Stimulated activated CD8-positive, alpha-beta memory T cell treated with anti-CD3 and anti-CD28 coated beads, Interleukin-7, amount 100 ng/mL, for 48 hours (primary cell): ENCODE measurements at places on chromosomes 4 and X.

DNA sequence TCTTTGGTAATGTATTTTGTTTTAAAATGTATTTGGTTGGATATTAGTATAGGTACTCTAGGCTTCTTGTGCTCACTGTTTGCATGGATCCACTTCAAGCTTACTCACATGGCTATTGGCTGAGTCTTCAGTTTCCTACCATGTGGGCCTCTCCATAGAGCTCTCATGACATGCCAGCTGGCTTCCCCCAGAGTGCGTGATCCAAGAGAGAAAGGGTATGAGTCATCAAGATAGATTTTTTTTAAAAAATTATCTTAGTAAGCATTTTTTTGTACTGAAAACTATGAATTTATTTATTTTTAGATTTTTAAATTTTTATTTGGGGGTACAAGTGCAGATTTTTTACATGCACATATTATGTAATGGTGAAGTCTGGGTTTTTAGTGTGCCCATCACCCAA is 219.1 kb upstream of the AMOT start:
- no peak for DNase-seq

- DNase-seq = no peak
These were observed 9.9 kb upstream of the SMIM20 start for GRCh38 chr4:25903900-25904747.

- DNase-seq = no peak
These were observed 33.6 kb upstream of the WFS1 start for GRCh38 chr4:6235901-6236640.

GRCh38 chr4:26238426-26238777 is 82.4 kb upstream of the RBPJ start:
- no peak for DNase-seq

DNA sequence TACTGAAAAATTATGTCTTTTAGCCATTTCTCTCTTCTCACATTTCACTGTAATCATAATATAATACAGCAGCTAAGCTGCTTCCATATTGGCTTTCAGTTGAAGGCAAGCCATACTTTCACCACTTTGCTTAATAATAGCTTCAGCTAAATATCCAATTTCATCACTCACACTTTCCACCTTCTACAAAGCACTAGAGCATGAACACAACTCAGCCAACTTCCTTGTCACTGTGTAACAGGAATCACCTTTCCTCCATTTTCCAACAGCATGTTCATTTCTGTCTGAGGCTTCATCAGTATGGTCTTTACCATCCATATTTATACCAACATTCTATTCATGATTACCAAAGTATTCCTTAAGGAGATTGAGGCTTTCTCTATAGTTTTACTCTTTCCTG is 219.8 kb upstream of the CTSO start:
- DNase-seq = no peak

DNA sequence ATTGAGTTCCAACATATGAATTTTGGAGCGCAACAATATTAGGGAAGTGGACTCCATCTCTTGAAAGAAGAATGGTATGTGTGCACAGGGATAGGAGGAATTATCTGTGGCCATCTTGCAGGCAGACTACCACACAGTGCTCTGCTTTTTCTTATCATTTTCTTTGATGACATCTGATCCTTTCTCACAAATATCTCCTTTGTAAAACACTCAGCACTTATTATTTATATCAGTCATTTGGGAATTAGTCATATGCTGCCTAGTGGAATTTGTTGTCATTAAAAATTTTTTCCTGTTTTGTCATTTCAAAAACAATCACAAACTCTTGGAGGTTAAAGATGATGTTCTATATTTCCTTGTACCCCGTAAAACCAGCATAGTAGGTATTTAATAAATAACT is 444.3 kb upstream of the ATOH1 start:
- no peak for DNase-seq

DNA sequence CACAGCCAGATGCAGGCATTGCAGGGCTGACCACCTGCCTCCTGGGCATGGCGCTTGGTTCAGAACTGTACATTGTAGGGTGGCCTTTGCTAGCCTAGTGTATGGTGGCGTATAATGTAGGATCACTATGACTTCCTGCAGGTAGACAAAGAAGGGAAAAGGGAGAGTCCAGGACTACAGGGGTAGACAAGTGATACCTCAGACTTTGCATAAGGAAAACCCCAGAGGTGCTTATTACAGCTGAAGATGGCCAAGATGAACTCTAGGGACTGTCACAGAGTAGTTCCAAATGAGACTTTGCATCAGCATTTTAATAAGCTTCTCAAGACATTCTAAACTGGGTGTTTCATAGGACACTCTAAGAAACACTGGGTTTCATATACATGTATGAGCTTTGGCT is 116.4 kb upstream of the PUDP start:
- no peak for DNase-seq

- no peak for DNase-seq
These were observed 278.9 kb upstream of the MAGEC2 start for GRCh38 chrX:142483965-142484364.

GRCh38 chr4:155541716-155542115 is 124.9 kb upstream of the GUCY1A1 start:
- DNase-seq = no peak

- no peak for DNase-seq
These were observed 3.7 kb downstream of the MMRN1 start for GRCh38 chr4:89898304-89898716.

GRCh38 chrX:104282166-104282725 is 27.5 kb upstream of the ESX1 start:
- no peak for DNase-seq

GRCh38 chr4:187479511-187479910 is 516.1 kb upstream of the ZFP42 start:
- DNase-seq = no peak

GRCh38 chr4:70754470-70754869 is 32.7 kb downstream of the RUFY3 start:
- no peak for DNase-seq

GRCh38 chr4:113781439-113782040 is 20.0 kb upstream of the CAMK2D start:
- DNase-seq = no peak

DNA sequence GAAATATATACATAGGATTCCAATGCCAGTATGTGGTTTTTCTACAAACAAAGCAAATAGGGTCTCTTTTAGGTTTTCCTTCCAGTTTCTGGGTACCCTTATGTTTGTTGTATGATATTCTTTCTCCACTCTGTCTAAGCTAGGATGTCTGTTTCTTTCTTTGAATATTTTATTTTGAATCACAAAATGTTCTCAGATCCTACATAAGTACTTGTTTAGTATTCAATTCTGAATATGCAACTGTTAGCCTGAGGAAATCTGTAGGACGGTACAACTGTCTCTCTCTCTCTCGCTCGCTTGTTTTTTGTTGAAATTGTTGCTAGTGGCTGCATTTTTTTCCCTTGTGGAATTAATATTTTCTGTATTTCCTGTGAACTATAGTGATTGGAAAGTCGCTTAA is 163.2 kb downstream of the CCSER1 start:
- DNase-seq = no peak

- DNase-seq = no peak
These were observed 1008.1 kb upstream of the TENM3 start for GRCh38 chr4:181234951-181235680.

GRCh38 chrX:137568741-137569469 is 3.0 kb downstream of the ZIC3 start:
- no peak for DNase-seq
